AG04450 (cell line): ENCODE measurements at places on chromosomes 4 and X.

- DNase-seq: no peak
Measured at GRCh38 chr4:19993242-19993641, 258.5 kb upstream of the SLIT2 start.

- no peak for DNase-seq
Measured at GRCh38 chrX:151184705-151185104, 8.3 kb downstream of the GPR50 start.

- no peak for DNase-seq
Measured at GRCh38 chrX:28584025-28584424, 3.2 kb upstream of the IL1RAPL1 start.

DNA sequence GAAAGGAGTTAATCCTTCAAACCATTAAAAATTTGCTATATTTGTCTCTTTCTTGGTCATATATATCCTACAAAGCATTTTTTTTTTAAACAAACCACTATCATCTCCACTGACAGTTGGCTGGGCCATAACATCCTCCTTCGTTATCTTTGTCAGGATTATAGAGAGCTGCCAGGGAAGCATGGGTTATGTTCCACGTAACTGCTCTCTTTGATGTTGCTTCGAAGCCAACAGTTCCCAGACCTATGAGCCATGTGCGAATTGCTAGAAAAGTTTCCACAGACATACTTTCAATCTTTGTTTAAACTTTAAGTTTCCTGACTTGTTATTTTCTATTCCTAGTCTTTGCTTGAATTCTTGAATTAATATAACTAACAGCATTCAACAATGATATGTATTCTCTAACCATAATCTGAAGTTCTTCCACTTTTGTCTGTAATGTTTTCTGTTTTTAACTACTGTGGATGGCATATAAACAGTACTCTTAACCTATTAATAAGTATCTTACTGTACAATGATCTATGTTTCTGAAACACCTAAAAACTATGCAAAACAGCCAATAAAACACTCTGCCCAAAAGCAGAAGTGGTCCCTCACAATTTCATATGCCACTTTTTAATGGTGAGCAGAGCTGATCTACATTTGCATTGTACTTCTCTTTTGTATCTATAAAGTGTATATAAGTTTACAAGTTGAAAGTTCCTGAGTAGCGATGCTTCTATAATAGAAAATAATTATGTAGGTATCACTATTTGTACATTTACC lies 37.9 kb downstream of the EREG start:
- DNase-seq: no peak
